Small intestine (tissue), 16 donors: ENCODE measurements at places on chromosomes 5 and 9. TPM values are rescaled to one million over a fixed set of nuclear protein-coding genes. Genes with fewer than 3 reads are reported as not detected.
A peak's percentile ranks its signal among the peaks of the same experiment; 100 is the strongest.

DNA sequence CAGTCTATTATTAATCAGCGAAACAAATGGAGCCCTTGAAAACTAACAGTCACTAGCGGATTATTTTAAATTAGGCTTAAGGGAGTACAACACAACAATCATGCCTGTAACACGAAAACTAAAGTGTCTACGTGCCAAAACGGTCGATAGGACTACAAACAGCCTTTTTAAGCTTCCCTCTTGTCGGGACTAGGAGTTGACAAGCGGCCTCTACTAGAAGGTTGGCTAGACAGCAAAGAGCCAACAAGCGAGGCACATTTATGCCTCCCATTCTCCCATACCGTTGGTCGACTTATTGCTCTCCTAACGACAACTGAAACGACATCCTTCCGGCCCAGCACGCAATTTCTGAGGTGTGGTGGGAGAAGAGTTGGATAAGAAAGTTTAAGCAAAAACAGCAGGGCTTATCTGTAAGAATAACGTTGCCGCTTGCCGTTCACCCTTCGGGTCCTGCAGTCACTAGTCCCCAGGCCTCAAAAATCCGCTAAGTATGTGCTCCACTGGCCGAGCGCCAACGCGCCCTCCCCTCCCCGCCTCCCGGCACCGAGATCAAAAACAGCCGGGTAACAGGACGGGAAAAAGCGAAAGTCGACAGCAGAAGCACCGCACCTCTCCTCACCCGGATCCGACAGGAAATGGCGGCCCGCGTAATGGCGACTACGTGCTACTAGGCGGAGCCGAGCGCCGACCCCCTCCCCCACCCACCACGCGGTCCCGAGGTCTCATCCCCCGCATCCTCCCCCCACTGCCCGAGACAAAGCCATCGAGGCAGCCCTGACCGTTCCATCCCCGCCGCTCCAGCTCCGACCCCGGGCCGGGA is 813 bp downstream of the HNRNPK start:
- DNase-seq, result peak; percentile 90

The GARIN3 gene
- polyA plus RNA-seq, result not detected

DNA sequence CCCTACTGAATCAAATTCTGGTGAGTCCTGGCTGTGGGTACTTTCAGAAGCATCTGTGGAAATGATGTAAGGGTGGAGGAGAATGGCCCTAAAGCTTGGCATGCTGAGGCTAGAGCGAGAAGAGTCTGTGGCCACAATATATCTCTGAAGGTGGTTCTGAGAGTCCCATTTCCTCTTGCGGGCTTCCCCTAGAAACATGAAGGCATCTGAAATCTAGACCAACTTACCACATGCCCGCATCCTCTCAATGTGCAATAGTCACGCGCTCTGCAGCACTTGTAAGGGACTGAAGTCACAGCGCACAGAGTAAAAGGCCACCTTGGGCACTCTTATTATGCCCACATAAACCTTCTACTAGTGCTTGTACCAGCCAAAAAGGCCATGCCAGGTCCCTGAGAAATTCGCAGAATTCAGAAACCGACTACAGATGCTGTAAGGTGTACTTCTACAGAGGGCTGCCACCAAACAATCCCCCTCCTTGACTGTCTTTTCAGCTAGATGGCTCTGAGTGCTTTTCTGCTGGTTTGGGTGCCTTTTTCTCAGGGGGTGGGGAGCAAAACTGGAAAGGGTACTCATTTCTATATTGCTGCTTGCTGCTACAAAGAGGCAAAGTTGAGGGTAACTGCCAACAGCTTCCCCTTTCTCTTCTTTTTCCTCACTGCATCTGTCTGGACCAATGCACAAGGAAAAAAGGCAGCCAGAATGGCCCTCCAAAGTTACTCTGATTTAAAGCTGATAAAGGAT is 107.3 kb downstream of the ZDHHC21 start:
- DNase-seq, result no peak

- DNase-seq, result peak; percentile 62
Measured at GRCh38 chr5:74948031-74948546, 81.9 kb upstream of the FAM169A start.

- no peak for DNase-seq
Measured at GRCh38 chr5:10339058-10339811, 14.3 kb upstream of the MARCHF6 start.

The PCDHGA7 gene
- not detected for polyA plus RNA-seq
